ENCODE measurements at places on chromosomes 12 and 14.

DNA sequence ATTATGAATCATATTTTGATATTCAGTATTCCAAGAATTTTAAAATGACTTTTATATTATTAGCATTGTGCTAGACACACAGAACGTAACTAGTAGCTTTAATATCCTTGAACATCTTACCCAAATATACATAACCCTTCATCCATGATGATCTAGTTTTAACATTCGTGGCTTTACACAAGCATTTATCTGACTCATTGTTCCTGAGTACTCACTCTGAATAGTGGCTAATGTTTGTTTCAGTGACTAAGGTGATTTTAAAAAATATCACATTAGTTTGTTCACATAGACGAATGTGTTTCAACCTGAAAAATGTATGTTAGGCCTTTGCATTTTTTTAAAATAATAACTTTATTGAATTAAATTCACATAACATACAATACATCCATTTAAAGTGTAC lies 80.0 kb upstream of the PTPRQ start:
- DNase-seq: no peak

DNA sequence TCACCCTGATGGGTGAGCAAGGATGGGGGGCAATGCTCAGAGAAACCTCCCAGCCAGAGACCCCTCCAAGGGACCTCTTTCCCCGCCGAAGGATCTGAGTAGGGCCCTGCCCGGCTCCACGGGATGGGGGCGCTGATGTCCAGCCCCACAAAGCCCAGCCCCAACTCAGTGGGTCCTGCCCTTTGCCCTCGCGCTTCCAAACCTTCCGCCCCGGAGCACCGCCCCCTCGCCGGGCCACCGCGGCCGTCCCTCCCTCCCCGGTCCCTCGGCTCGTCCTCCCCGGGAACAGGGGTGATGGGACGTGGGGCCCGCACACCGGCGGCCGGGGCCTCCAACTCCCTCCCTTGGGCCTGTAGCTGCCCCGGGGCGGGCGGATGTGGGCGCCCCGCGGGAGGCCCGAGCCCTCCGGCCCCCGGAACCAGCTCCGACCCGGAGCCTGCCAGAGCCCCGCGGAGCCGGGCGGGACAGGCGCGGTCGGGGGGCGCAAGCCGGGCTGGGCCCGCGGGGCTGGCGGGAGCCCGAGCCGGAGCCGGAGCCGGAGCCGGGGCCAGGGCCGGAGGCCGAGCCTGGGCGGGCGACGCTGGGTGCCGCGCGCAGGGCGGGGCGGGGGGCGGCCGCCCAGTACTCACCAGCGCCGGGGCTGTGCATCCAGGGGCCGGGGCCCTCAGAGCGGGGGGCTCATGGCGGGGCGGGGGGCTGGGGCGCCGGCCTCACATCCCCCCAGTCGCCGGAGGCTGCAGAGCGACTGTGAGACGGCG lies 386 bp downstream of the HDAC7 start:
- DNase-seq: peak; percentile 80

DNA sequence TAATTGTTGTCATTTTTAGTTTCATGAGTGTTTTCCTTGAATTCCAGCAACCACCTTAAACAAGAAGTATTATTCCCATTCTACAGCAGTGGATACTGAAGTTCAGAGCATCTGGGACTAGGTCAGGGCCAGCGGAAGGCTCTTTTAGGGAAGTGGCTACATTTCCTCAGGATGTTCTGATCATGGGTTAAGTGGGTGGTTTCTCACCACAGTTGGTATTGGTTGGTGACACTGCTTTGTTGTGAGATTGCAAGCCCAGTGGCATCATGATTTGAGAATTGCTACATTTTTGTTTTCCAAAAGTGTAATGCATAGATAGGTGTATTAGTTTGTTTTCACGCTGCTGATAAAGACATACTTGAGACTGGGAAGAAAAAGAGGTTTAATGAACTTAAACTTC lies 47.1 kb downstream of the SYNE2 start:
- no peak for DNase-seq

GRCh38 chr12:25018146-25018545 lies 69.2 kb upstream of the BCAT1 start:
- no peak for DNase-seq

DNA sequence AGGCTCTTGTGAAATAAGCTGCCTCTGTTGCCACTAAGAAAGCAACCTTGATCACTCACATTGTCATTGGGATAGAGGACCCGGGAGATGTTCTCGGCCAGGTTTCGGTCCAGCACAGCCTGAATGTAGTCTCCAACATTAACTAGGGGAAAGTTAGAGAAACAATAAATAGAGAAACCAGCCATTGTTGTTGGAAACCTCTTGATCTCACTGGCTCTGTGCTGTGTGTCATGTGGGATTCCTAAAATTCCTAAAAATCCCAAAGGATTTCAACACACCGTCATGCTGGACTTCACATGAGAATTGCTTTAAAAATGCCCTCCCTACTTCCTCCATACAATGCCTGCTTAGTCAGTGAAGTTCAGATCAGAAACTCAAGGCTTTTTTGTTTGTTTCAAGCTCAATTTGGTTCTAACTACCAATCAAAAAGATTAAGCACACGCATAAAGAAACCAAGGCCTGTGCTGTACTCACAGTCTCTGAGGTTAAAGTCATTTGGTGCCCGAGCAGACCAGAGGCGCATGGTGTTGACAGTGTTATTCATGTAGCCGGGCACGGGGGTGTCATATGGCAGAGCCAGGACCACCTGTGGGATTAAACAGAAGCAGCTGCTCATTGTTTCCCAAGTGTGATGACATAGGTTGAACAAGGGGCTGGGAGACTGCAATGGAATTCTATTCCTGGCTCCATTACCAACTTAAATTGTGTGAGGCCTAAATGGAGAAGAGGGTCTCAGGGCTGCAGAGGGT lies 23.6 kb downstream of the PYGL start:
- DNase-seq: no peak

- DNase-seq: no peak
These were observed 11.7 kb upstream of the MMP17 start for GRCh38 chr12:131816495-131816894.

- DNase-seq: no peak
These were observed 328.9 kb downstream of the TMTC2 start for GRCh38 chr12:83015390-83016217.

DNA sequence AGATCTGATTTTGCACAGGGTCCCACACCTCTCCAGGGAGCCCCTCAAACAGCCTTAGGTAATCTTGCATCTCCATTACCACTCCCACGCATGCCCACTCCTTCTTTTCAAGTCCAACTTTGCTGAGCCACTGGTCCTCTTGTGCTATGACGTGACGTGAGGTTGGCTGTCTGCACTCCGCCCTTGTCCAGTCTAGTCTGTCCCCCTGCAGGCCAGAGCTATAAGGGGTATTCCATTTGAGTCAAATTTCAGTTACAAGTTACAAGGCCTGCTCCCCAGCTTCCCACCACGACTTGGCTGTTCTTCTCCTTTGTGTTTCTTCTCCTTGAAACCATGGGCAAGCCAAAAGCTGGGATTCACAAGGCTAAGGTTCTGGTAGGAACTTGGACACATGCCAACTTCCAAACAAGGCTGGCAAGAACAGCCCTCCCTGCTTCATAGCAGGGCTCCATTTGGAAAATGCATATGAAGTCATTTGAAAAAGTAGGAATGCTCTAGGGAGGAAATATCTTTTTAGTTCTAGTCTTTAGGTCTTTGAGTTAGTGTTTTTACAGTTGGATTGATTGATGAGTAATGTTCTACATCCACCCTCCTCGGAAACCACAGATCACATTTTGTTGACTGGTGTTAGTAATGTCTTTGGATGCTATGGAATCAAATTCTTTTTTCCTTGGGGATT lies 49.1 kb downstream of the KCNA1 start:
- no peak for DNase-seq

GRCh38 chr12:125540580-125541204 lies 475.5 kb downstream of the AACS start:
- no peak for DNase-seq

- no peak for DNase-seq
These were observed 27.4 kb upstream of the BTBD6 start for GRCh38 chr14:105220699-105221597.

- no peak for DNase-seq
These were observed 30.4 kb upstream of the TRAF3 start for GRCh38 chr14:102746634-102747438.

DNA sequence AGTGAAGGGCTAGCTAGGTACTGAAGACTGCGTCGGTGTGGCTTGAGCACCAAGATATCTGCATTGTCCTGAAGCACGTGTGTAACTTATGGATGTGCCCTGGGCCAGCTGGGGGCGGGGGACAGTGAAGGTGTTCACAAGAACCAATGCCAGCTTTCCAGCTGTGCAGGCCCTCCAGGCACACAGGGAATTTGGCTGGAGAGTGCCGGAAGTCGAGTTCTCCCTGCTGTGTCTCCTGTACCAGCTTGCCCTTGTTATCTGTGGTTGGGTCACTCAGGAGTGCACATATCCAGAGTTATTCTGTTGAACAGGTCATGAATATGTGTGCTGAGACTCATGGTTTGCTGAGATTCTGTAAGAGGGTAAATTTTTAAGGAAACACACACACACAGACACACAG lies 75.9 kb upstream of the CRY1 start:
- DNase-seq: no peak

DNA sequence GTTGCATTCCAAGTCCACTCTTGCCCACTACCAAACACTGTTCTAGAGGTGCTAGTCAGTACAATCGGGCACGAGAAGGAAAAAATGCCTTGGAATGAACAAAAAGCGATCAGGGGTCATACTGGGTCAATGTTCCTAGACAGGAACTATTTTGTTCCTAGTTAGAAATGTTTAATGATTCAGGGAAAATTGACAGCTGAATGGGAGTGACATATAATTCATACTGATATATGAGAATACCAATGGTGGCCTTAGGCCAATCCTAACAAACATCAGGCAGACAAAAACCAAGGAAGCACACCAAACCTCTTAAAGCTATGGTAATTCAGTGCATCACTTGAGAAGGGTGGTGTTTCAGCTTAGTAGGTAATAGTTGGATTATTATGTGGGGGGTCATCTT lies 51.1 kb downstream of the ANAPC7 start:
- DNase-seq: no peak

DNA sequence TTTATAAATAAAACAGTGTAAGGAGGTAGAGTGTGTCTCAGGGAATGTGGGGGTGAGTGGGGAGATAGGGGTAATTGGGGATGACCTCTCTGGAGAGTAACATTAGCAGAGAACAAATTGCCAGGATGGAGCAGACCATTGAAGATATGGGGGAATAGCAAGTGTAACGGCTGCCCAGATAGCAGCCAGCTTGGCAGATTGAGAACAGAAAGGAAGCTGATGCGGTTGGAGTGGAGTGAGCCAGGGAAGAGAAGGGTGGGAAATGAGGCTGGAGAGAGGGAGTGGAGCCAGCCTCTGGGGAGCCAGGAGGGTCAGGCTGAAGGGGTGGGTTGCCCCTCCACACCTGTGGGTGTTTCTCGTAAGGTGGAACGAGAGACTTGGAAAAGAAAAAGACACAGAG lies 5.6 kb upstream of the ADCK1 start:
- no peak for DNase-seq

DNA sequence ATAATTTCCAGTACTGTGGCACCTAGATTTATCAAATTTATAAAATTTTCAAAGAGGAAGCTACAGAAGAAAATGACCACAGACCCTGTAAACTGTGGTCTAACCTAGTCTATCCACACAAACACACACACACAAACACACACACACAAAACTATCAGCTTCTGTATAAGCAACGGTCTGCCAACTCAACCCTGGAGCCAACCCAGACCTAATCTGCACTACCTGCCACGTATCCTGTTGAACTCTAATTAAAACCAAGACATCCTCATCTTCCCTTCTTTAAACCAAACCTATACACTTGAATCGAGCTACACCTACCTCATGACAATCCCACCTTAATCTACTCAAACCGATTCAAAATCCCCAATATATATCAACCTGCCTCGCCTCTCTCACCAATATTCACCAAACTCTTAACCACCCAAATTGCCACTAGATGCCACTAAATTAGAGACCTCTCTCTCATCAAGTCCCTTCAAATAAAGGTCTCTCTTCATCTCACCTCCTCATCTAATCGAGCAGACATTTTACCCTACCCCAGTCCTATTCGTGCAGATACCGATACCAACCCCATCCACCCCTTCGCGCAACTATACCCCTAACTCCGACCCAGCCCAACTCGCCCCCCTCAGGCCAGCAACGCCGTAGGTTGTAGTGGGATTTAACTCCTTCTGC lies 808 bp downstream of the ACIN1 start:
- DNase-seq: no peak

- no peak for DNase-seq
These were observed 34.9 kb downstream of the EVL start for GRCh38 chr14:100100032-100100703.

GRCh38 chr14:75096959-75097358 lies 27.5 kb downstream of the ZC2HC1C start:
- no peak for DNase-seq

DNA sequence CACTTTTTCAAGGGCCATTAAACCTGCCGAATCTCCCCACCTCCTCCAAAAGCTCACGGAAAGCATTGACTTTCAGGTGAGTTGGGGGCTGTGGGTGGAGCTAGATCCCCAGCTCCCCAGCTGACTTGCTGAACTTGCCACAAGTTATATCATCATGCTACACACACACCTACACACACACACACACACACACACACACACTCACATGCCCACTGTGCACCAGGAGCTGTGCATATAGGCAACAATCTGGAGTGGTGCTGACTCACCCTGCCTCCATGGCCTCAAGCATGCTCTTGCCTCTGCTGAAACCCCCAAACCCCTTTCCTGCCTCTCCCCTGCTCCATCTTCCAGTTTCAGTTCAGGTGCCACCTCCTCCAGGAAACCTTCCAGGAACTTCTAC lies 26.1 kb downstream of the SERPINA3 start:
- no peak for DNase-seq
